Stimulated activated CD8-positive, alpha-beta memory T cell treated with anti-CD3 and anti-CD28 coated beads, Interleukin-4, amount 100 ng/mL, for 1 hour (primary cell): ENCODE measurements at places on chromosomes 7 and 10.

GRCh38 chr10:131964298-131964697 is 17.4 kb downstream of the BNIP3 start:
- no peak for DNase-seq

- no peak for DNase-seq
These were observed 80.4 kb downstream of the EGFR start for GRCh38 chr7:55099066-55099820.

GRCh38 chr10:5595095-5595494 is 70.3 kb downstream of the CALML3 start:
- DNase-seq = no peak

GRCh38 chr10:30366351-30366750 is 17.3 kb upstream of the MTPAP start:
- no peak for DNase-seq

DNA sequence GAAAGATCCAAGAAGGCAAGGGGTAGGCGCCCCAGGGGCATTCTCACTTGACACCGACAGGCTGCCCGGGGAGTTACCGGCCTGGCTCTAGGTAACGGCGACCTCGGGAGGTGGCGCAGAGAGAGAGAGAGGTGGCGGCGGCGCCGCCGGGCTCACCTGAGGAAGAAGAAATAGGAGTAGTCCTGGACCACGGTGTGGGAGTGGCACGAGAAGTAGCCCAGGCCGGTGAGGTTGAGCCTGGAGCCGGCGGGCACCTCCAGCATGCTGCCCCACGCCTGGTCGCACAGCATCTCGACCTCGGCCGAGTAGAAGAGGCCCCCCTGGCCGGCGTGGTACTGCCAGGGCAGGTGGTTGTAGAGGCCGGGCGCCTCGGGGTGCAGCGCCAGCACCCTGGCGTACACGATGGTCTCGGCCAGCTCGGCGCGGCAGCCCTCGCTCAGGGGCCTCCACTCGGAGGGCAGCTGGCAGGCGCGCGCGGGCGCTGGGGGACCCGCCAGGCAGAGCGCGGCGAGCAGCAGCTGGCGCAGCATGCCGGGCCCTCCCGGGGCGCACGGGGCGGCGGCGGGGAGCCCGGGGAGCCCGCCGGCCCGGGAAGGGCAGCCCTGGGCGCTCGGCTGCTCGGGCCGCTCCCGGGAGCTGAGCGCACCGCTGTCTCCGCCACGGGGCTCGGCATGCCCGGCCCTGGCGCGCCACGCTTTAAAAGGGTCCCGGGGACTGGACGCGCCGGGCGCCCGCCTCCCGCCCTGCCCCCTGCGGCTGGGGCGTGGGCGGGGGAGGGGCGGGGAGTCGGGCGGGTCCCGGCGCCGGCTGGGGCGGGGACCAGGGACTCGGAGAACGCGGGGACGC is at the start of gene CCDC3:
Gene CCDC3 (minus strand): TSS at position 673 of the 846 bp plus-strand sequence. CDS start 143 bp downstream, at position 530.
- no peak for DNase-seq
